ENCODE measurements at places on chromosomes 7 and 10. TPM values are rescaled to one million over a fixed set of nuclear protein-coding genes. Genes with fewer than 3 reads are reported as not detected.

NME8 gene
- 2.6 TPM for total RNA-seq

GRCh38 chr7:39880556-39880955 lies 69.5 kb upstream of the CDK13 start:
- no peak for DNase-seq

GRCh38 chr7:37832194-37832593 lies 16.2 kb upstream of the NME8 start:
- DNase-seq, result peak; percentile 90

PAPOLB gene
- total RNA-seq, result 0.34 TPM

GRCh38 chr7:129825209-129825970 lies 127.4 kb downstream of the UBE2H start:
- DNase-seq, result peak; percentile 90

ZNF282 gene
- 13.8 TPM for total RNA-seq
